Eye (tissue), 1 donor: ENCODE measurements at places on chromosomes 2 and 18.
A peak's percentile ranks its signal among the peaks of the same experiment; 100 is the strongest.

DNA sequence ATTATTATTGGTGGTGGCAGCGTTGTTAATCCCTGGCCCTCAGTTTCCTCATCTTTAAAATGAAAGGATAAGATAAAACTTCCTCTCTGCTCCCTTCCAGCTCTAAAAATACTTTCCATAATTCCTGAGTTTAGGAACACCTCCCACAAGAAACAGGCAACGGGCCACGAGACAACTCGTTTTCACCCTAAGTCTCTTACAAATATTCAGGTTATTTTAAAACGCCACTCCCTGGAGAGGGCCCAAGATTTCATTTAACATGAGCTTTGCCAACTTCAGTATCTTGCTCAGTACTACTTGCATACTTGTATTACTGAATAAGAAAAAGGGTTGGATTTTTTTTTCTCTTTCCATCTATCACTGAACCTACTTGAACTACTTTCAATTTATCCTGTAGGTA is 611.1 kb upstream of the FANCL start:
- DNase-seq: no peak

- DNase-seq: no peak
Observed at GRCh38 chr2:172964511-172965139, 111.0 kb upstream of the MAP3K20 start.

DNA sequence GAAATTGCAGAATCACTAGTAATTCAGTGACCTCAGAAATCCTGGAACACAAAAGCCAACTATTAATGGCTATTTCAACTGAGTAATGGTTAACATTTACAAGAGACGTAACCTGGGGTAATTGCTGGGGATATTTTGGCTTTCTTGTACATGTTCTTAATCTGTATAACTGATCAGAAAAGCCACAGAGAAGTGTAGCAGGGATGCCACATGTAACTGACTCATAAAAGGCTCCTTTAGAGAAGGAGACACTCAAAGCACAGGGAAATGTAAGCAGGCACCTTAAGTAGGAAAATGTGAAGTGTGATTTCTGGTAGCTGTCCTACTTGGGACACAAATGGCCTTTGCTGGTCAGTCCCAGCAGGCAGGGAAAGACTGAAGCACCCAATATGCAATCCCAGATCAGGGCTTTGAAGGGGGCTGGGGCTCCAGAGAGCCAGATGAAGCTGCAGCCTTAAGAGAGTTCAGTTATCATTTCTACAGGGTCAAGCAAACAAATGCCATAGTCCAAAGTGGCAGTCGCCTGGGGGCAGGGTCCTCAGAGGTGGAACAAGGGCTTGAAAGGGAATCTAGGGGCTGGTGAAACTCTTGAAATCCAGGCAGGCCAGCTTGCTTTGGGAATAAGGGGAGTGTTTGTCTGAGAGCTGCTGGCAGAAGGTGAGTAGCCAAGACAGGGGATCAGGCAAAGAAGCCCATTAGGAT is 7.2 kb upstream of the SPOPL start:
- DNase-seq: no peak

GRCh38 chr2:10221976-10222870 is 80.5 kb upstream of the HPCAL1 start:
- DNase-seq: no peak

DNA sequence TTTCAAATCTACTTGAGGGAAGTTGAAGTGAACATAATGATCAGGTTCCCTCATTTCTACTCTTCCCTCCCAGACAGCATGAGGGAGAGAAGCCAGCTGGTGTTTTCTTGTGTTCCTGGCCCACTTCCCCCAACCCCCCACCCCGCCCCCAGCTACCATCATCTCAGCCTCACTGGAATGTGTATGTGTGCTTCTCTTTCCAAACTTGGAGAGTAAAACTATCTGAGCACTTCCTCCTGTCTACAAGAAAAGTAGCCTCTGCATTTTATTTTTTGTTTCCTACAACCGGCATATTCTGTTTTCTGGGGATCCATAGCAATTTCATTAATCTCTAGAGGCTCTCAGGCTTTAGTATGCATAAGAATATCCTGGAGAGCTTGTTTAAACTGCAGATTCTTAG is 53.6 kb upstream of the GRHL1 start:
- DNase-seq: peak; percentile 44

DNA sequence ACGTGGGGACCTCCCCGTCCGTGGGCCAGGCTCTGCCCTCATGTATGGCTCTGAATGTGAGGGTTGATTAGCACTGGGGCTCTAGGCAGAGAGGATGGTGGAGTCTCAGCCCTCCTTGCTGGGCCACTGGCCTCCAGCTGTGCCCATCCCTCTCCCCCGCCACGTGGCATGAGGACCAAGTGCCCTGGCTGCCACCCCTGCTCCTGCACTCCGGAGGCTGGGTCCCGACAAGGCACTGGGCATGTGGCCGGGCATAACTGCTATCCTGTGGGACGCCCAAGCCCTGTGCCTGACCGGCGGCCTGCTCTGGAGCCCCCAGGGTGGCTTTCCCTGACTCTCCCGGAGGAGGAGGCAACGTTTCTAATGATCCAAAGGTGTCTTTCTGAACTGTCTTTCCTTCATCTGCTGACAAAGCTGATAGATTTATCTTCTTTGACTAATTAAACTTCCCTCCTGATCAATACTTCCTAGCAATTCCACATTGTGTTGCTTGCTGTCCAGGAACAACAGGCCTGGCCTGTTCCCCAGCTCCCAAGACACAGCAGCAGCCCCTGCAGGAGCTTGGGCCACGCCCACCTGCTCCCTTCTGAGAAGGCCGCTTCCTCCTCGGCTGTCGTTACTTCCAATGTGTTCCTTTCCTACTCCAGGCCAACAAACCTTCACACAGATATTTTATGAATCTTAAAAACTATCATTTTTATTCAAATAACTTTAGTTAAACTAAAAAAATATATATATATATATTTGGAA is 132.0 kb downstream of the SNTG2 start:
- peak; percentile 33 for DNase-seq

DNA sequence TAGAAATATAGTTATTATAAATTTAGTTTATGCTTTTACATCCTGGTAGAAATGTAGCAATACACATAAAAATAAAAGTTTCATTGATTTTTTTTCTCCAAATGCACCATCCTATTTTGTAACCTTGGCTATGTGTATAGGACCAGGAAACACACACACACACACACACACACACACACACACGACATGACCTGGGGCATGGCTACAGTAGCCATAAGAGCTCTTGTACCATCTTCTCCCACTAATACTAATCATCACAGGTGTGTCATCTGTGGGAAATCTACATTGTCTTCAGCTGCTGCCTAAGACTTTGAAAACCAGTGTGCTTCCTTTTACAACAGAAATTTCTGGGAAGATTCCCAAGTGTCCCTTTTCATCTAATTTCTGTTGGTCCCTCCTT is 144.3 kb downstream of the MCFD2 start:
- DNase-seq: no peak

DNA sequence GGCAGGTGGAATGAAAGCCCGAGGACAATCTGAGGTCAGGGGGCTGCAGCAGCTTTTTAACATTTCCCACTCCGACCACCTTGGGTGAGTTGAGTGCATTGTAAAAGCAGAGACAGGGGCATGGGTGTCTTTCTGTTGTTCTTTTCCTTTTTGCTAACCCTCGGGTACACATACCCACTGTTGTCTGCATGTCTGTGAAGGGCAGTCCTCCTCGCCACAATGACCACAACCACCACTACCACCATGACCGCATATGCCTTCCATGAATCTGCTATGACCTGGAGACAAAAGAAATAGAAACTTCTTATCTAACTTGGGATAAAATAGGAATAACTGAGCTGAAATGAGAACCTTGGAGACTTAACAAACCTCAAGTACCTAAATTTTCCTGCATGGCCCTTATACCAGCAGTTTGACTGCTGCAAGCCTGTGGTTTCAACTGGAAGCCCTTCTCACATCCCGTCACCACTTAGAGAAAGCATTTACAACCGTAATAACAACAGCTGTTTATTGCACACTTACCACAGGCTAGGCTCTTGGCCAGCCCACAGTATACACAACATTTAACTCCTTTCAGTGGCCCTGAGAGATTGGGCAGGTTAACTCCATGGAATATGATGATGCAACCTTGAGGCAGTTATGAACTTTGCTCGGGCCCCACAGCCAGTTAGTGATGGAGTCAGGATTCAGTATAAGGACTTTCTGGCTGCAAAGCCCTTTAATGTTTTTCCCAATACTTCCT is 80.3 kb downstream of the GYPC start:
- DNase-seq: no peak

DNA sequence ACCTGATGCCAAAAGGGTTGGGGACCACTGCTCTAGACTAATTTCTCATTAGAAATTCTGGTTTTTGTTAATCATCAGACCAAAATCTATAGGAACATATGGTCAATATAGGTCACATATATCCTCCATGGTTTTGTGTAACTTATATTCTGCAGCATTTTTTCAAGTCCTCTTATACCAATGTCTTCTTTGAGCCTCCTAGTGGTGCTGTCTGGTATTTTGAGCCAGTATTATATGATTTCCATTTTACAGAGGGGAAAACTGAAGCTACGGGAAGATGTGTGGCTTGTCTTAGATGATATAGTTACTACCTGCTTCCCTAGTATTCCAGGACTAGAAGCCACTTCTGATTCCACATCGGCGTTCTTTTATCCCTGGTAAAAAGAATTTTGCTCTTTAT is 13.8 kb downstream of the MAPK4 start:
- DNase-seq: no peak
